ENCODE measurements at places on chromosomes 3 and 15.

DNA sequence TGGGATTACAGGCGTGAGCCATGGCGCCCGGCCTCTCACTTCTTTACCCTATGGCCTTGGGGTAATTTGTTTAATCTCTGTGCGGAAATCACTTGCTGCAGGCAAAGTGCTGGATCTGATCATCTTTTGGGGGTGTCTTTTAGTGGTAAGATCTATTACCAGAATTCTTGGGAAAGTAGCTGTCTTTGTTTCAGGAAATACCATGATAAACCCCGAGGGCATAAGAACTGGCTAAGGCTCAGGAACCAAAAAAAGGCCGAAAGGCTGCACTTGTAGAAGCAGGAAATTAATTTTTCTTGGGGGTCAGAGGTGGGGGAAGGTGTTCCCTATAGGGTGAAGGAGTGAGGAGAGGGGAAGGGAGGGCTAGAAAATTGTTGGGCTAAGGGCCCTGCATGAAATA lies 22.7 kb upstream of the IGF2BP2 start:
- no peaks in the 10 kb centered on the region for H3K36me3 ChIP-seq
- DNase-seq, result no peak
- H3K4me1 ChIP-seq, result no peaks in the 10 kb centered on the region
- H3K4me3 ChIP-seq, result no peak overlapping the region

DNA sequence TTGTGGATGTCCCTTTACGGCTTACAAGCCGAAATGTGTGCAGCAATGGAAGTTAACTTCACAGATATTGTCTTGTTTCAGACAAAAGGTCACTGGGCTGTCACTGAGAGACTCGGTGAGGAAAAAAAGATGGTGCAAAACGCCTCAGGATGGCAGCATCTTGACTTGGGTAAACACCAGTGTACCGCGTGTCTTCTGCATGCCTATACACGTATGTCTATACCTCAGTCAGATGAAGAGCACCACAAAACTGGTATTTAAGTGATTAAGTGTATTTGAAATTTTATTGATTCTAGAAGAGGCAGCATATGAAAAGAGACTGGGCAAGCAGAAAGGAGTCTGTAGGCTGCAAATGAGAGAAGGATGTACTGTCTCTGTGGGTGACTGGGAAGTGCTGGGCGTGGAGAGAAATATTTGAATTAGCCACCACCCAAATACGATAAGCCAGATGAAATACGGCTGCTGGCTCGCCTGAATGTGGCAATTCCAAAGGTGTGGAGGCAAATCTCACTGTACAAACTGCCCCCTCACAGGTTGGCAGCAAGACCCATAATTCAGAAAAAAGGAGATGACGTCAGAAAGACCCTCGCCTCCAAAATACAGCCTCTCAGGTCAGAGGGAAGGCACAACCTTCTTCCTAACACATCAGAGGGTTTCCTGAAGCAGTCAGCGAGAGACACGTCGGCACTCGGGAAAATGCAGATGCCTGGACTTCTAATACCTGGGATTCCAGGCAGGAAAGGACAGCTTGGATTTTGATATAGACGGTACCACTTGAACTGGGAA lies 53.4 kb upstream of the NEO1 start:
- H3K36me3 ChIP-seq, result no peaks in the 10 kb centered on the region
- no peak overlapping the region for H3K27ac ChIP-seq
- peaks cover 4% of the 10 kb centered on the region for H3K27me3 ChIP-seq
- H3K4me3 ChIP-seq, result no peak overlapping the region

- H3K36me3 ChIP-seq, result no peaks in the 10 kb centered on the region
- H3K27ac ChIP-seq, result no peak overlapping the region
- no peaks in the 10 kb centered on the region for H3K4me1 ChIP-seq
- peaks cover 5% of the 10 kb centered on the region for H3K27me3 ChIP-seq
Observed at GRCh38 chr15:71109130-71109529, 6.1 kb upstream of the THSD4 start.

DNA sequence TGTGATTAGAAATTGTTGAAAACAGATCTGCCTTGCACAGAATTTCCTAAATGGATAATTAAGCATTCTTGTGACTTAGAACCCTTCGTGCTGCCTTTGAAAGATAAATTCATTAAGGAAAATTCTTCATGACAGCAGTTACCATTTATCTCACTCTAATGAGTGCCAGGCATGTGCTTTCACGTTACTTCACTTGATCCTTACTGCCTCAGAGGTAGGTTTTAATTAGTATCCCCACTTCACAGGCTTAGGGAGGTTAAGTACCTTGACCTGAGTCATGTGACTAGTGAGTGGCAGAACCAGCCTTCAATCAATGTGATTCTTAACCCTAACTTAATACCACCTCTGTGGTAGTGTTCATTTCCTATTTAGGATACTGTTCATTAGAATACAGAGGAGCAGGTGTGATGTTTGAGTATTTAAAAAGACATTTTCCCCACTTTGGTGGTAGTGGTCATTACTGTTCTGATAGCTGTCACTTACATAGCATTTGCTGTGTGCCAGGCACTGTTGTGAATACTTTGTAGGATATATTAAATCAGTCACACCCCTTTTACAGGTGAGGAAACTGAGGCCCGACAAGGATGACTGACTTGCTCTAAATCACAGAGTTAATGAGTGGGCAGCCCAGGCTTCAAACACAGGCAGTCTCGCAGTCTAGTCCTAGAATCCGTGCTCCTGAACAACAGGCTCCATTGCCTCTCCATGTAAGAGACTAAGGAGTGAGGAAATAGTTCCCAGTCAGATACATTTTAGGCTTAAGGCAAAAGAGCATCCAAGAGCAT lies 57.9 kb downstream of the RLBP1 start:
- H3K4me3 ChIP-seq, result no peak overlapping the region
- H3K4me1 ChIP-seq, result peaks cover 20% of the 10 kb centered on the region
- no peaks in the 10 kb centered on the region for H3K27me3 ChIP-seq
- DNase-seq, result no peak

DNA sequence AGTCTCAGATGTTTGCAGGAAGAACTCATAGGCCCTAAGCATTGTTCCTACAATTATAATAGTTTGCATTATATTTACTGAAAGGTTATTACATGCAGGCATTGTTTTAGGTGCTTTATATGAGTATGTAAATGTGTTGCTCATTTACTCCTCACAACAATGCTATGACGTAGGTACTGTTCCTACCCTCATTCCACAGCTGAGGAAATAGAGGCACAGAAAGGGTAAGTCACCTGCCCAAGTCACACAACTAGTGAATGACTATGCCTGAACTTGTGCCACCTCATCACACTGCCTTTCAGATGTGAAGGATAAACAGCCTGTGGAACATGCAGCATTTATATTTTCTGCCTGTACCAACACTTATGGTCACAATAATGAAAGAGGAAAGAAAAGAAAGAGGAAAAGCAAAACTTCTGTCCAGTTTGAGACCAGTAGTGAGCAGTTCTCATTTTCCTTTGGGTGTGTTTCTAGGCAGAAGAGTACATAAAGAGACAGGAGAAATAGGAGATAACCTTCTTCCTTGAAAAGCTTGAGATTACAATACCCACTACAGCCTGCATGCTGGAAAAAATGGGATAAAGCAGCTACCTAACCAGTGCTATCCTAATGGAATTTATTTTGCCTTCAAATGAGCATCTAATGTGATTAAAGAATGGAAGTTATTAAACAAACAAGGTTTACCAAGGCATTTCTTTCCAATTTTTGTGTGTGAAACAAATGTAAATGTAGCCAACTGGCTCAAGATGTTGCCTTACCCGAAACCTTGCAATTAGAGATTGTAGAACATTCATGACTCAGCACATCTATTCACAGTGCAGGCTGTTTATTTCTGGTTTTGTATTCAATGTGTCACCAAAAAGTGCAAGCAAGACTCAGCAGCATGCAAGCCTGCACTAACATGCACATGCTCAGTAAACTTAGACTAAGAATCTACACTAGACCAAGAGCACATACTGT lies 20.5 kb upstream of the ENTPD3 start:
- H3K36me3 ChIP-seq, result no peaks in the 10 kb centered on the region
- peaks cover 5% of the 10 kb centered on the region for H3K4me1 ChIP-seq
- DNase-seq, result peak; percentile 55

DNA sequence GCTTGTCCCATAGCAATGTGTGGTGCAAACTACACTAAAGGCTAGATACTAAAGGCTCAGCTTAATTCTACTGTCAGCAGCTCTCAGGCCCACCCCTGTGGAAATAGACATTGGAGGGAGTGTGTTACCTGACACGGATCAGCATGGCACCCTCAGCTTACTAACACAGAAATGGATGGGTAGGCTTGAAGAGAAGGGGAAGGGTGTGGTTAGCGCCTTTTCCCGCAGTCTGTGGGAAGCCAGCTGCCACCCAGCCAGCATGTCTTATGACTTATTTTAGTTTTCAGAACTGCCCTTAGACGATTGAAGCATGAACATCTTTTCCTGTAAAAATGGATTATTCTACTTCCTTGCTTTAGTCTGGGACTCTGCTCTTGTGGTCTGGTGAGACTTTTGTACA lies 25.8 kb upstream of the ADPGK start:
- no peak for DNase-seq
- H3K4me1 ChIP-seq, result no peaks in the 10 kb centered on the region
- H3K4me3 ChIP-seq, result no peak overlapping the region
- H3K27me3 ChIP-seq, result peaks cover 4% of the 10 kb centered on the region

- no peak overlapping the region for H3K27ac ChIP-seq
- no peaks in the 10 kb centered on the region for H3K27me3 ChIP-seq
- no peak for DNase-seq
- H3K4me3 ChIP-seq, result no peak overlapping the region
Observed at GRCh38 chr3:89955156-89955555, 847.7 kb downstream of the EPHA3 start.

DNA sequence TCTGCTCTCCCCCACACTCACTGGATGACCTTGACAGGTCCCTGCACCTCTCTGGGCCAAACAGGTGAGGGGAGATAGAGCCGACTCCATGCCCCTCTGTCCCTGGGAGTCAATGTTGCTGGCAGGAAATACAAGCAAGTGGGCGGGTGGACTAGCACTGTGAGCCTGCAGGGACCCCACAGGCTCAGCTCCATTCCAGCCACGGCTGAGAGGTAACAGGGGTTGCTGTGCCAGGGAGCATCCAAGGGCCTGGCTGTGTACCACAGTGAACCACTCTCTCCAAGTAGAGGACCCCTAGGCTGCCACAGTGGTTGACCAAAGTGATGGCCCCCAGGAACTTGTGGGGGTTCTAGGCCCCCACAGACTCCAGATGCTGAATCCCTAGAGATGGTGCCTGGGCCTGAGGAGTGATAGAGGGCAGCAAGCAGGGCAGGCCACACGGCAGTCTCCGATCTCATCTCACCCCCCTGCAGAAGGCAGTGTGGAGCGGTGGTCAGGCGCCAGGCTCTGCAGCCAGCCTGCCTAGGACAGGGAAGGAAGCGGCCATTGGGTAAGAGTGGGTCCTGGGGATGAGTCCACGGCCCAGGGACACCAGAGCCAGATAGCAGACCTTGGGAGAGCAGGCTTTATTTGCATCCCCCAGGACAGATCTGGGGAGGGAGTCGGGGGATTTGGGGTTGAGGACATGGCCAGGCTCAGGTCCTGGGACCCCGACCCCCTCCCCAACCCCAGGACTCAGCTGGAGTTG lies 3.2 kb downstream of the TNNC1 start:
- no peak overlapping the region for H3K27ac ChIP-seq
- peaks cover 12% of the 10 kb centered on the region for H3K4me1 ChIP-seq
- no peak overlapping the region for H3K4me3 ChIP-seq
- no peaks in the 10 kb centered on the region for H3K27me3 ChIP-seq
- no peaks in the 10 kb centered on the region for H3K36me3 ChIP-seq
- no peak for DNase-seq

Measured in common myeloid progenitor, CD34-positive (primary cell).